ENCODE measurements at places on chromosomes 7 and 10. TPM values are rescaled to one million over a fixed set of nuclear protein-coding genes. Genes with fewer than 3 reads are reported as not detected.

CPED1 gene
- total RNA-seq, result 15.8 TPM

DKK1 gene
- total RNA-seq, result 355 TPM

ZNF804B gene
- total RNA-seq, result not detected

SEMA3D gene
- total RNA-seq, result 9.2 TPM

TMEM213 gene
- not detected for total RNA-seq

CNTNAP2 gene
- not detected for total RNA-seq

IL6 gene
- 9.4 TPM for total RNA-seq

PRKCQ gene
- total RNA-seq, result 0.10 TPM

STEAP2 gene
- 3.8 TPM for total RNA-seq

COL13A1 gene
- 5.7 TPM for total RNA-seq

SEC31B gene
- total RNA-seq, result 0.34 TPM

TMEM139 gene
- not detected for total RNA-seq

DNA sequence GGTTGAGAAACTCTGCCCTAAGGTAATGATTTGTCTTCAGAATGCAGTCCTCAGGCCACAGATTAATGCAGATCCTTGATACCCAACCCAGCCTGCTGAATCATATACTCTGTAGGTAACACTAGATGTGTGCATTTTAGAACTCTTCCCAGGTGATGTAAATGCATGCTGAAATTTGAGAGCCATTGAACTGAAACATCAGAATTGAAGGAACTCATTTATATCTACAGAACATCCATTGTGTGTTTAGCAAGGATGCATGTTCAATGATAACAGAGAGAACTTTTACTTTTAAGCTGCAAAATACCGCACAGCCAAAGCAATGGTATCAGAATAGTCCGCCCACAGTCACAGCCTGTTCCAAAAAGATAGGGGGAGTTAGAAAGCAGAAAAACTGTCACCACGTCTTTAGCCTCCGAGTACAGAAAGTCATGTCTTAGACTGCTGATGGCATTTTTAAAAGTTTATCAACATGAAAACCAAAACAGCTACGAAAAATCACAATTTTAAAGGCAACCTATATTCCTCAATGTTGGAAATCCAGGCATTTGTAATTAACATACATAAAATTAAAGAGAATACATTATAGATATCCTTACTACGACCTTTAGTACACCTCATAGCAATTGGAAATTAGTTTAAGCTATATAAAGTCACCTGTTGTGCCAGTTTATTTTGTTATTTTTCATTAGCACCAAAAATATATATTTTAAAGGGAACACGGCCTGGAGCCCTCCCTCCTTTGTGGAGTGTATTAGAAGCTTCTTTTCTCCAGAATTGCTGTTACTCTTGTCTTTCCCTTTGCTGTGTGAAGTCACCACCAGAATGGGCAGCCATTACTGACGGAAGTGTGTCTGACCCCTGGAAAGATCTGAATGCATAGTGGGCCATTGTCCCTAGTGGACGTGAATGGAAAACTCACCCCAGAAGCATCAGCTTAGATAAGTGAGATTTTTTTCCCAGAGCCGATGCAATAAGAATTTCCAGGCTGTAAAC is 65.8 kb upstream of the PRKAR2B start:
- no peak for DNase-seq

DNA sequence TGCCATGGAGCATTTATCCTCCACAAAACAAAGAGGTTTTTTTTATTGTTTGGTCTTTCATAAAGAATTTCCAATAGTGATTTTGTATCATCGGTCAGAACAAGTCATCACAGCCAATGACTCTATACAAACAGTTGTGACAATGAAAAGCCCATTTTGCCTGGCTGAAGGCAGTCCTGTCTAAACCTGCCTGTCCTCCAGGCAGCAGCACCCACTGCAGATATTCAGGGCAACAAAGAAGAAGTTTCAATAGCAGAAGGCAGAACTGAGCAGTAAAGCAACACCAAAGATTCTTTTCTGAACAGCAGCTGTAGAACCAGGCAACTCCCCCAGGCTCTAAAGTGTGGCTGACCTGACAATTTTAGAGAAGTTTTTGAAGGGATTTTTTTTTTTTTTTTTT is 169.4 kb downstream of the FGFR2 start:
- DNase-seq, result no peak

- DNase-seq, result no peak
These were observed 20.2 kb upstream of the FOXK1 start for GRCh38 chr7:4661871-4662270.

- no peak for DNase-seq
These were observed 26.4 kb downstream of the MAPK8 start for GRCh38 chr10:48332871-48333216.

- DNase-seq, result no peak
These were observed 15.8 kb downstream of the ASZ1 start for GRCh38 chr7:117411539-117411938.

DNA sequence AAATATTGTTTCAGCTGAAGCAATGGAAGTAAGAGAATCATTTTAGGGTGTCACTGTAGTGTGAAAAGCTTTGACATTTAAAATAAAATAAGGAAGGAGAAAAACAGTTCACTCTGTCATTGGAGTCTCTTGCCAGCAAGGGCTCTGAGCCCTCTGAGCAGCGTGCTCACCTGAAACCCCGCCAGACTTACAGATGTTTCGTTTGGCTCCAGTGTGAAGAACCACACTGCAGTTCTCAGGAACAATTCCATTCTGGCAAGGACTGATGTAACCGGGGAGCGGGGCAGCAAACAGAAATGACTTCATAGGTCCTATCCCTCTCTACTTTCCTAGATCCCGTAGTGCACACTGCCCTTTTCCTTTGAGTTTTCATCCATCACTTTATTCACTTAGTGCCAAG is 164.3 kb downstream of the CELF2 start:
- DNase-seq, result no peak

GRCh38 chr10:125023255-125023654 is 81.3 kb downstream of the ZRANB1 start:
- DNase-seq, result no peak

GRCh38 chr7:112421666-112422486 is 28.4 kb upstream of the IFRD1 start:
- no peak for DNase-seq

DNA sequence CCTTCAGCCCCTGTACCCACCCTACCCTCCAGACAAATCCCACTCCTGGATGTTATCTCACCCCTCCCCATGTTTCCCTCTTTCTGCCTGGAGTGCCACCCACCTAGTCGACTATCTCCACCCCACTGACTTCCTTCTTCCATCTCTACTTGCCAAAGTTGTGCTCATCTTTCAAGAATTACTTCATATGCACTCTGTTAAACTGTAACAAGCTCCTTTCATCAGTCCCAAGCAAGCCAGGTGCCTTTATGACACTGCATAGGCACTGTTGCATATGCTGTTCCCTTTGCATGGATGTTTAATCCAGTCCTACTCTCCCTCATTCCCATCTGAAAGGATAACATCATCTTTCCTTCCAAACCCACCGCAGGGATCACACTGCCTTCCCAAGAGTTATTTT is 8.9 kb upstream of the CDK1 start:
- DNase-seq, result no peak

- no peak for DNase-seq
These were observed 85.4 kb upstream of the PRR15 start for GRCh38 chr7:29478226-29478625.

- peak; percentile 30 for DNase-seq
These were observed 10.4 kb downstream of the PSD start for GRCh38 chr10:102408131-102408727.

- peak; percentile 89 for DNase-seq
These were observed 11.3 kb upstream of the MRPS24 start for GRCh38 chr7:43880596-43880995.

DNA sequence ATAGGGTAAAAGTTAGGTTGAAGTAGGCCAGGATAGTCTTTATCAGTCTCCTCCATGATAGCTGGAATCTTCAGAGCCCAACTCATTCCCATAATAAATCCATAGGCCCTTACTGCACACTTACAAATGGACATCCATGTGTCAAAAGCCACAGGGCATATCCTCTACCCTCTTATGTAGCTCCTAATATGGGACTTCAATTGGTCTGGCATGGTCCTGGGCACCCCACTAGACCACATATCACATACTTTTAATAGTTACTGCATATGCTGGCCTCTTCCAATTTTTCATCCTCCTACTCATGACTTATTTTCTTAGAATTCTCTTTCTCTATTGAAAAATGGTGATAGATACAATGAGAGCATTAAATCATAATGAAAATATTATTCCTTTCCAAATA is 169.3 kb downstream of the MAGI2 start:
- DNase-seq, result peak; percentile 63

- peak; percentile 95 for DNase-seq
These were observed at the start of gene LSM5 for GRCh38 chr7:32490127-32490796. Gene LSM5, minus strand, starts transcription at chr7:32490380. Its CDS starts 15 bp downstream, at chr7:32490365.

DNA sequence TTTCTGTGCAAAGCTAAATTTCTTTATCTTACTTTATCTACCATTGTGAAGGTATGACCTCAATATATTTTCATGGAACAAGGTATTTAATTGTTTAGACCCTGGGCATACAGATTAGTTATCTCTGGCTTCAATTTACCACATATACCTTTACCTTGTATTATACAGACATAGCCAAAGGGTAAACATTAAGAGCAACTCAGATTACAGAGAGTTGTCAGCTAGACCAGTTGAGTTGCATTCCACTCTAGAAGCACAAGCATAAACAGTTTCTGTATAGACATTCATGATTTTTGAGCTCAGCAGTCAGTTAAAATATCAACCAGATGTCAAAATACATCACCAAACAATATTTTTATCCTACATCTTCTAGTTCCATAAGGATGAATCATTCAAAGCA is 857.3 kb upstream of the ZWINT start:
- DNase-seq, result no peak

DNA sequence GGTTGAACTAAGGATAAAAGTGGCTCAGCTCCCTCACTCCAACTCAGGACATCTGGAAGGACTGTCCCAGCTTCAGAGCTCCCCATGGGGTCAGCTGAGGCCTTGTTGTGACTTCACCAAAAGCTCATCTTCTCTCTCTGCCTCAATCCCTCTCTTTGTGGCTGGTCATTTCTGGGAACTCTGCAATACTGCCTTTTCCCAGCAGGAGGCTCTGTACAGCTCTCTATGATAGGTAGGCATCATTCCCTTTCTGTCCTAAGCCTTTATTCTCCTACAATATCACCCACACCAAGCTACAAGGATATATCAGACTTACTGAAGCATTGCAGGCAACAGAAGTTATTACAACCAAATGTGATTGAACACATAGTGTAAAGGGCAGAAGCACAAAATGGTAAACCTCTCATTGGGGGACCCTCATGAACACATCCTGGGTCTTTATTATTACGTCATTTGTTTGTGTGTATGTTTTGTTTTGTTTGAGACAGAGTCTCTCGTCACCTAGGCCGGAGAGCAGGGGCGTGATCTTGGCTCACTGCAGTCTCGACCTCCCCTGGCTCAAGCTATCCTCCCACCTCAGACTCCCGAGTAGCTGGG is 36.7 kb upstream of the PRPS1L1 start:
- peak; percentile 25 for DNase-seq

GRCh38 chr7:132836746-132837145 is 245.1 kb downstream of the CHCHD3 start:
- peak; percentile 73 for DNase-seq

GRCh38 chr10:132515811-132516726 is 21.5 kb upstream of the INPP5A start:
- DNase-seq, result no peak

DNA sequence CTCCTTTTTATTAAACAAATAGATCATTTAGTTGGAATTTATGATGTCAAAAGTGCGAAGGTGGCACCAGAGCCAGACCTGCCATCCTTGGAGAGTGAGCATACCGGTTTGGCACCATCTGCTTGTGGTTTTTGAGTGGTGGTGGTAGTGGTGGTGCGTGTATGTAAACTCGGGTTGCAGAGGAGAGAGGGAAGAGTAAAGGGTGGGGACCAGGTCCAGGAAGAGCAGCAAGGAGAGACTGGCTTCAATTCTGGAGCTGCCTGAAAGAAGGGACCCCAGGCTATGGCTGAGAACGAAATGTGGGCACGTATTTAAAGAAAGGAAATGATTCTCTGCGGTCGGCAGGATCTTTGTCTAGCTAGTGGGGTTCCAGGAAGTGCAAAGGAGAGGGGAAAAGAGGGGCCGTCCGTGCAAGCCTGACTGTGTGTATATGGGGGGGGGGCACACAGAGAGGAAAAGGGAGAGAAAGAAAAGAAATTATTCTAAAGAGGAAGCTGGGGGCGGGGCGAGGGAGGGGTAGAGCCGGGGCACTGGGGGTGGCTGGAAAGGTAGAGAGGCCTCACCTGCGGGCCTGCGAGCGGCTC is 448 bp upstream of the GOLGA7B start:
- DNase-seq, result no peak

Data from M059J (cell line).